ENCODE measurements at places on chromosomes 2 and 18.

DNA sequence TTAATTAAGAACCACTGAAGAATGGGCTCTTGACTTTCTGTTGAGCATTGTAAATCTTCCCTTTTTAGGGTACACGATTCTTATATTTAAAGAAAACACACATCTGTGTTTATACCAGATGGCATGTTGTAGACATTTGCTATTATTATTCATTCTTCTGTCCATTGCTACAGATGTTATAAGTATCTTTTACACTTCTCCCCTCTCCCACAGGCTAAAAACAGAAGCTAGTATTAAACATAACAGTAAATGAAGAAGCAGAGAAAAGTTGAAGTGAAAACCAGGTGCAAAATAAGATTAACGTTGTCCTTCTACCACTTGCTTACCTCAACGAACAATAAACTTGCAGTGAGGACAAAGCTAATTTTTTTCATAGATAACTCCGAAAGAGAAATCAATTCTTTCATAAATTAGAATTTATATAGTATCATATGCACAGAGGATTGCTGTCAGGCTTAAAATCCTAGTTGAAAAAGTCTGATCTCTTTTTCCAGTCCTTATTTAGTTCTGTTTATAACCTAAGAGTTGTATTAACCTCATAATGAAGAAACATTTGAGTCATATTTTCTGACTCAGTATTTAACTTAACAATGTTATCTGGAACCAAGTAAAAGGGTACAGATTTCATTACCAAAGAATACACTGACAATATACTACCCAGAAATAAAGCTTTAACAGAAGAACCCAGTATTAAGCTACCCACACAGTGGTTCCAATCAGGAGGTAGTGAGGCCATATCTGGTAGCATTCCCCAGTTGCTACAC is 16.4 kb upstream of the ZNF385B start:
- DNase-seq, result peak; percentile 17

- DNase-seq, result no peak
Observed at GRCh38 chr18:58208207-58208932, 164.3 kb downstream of the NEDD4L start.

GRCh38 chr2:216082117-216082711 is 495 bp downstream of the TMEM169 start:
- DNase-seq, result no peak

DNA sequence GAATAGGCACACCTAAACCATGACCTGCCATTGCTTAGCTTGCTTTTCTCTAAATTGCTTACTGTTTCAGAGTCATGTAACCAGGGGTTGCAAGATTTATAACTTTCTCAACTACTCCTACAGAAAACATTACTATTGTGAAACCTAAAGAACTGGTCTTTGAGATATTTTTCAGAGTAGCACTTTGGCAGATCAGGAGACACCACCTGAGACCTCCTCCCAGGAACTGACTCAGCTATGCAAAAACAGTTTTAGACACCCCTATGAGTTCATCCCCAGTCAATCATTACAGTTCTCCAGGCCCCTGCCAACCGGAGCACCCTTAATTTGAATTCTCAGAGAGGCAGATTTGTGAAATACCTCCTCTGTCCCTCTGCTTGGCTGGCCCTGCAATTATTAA is 80.3 kb downstream of the MBOAT2 start:
- DNase-seq, result peak; percentile 10

GRCh38 chr2:215811409-215812345 is 201.7 kb downstream of the MREG start:
- DNase-seq, result no peak

DNA sequence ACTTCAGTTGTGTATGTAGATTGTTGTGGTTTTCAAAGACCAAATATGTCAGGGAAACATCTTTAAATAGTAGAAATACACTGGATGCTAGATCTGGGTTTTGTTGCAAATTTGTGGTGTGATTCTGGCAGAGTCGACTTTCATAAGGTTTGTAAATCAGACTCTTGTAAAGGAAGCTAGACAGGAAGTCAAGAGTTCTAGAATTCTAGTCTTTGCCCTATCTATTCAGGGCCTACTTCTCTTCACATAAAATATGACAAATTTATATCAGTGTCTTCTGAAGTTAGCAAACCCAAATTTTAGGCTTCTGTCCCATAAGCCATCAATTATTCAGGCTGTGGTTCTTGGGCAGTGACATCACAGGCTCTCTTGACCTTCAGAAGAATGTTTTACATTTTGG is 1579.2 kb upstream of the PIK3C3 start:
- DNase-seq, result no peak

DNA sequence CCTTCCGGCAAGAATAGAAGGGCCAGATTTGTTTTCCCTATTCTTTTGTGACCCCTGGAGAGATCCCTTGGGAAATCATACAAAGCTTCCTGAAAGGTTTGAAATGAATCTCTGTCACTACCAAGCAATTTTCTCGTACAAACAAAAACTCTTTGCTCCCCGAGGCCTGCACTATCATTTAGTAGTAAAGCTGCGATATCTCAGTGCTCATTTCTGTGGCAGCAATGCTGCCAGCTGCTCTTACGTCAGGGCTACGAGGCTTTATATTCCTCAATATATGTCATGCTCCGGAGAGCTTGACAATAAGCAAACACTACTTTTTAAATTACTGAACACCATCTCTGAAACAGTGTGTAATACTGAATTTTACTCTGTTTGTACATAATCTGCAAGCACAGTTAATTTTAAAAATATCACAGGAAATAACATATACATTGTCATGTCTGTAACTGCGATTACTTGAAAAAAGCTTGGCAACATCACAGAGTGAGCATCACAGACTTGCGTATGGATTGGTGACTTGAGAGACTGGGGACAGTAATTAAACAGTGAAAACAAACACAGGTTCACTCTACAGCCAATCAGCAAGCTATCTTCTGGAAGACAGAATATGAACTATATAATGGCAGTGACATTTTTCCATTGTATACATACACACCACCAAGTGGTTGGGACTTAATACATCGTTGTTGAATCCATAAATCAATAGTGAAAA is 403.3 kb upstream of the NETO1 start:
- no peak for DNase-seq

- no peak for DNase-seq
Observed at GRCh38 chr2:191634791-191635190, 43.1 kb upstream of the NABP1 start.

DNA sequence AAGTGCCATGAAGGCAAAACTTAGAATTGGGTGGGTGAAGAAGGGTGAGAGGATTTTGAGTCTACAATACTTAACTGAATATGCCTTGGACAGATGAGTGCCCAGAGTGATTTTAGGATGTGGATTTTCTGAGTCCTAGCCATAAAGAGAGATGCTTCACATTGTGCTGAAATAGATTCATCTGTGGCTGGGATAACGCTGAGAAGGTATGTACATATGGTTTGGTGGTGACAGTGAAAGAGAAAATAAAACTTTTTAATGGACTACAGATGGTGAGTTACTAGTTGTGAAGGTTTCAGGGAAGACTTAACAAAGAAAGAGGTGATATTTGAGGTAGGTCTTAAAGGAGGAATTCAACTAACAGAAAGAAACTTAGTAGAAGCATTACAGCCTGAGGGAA is 265.8 kb downstream of the AKAIN1 start:
- DNase-seq, result no peak

DNA sequence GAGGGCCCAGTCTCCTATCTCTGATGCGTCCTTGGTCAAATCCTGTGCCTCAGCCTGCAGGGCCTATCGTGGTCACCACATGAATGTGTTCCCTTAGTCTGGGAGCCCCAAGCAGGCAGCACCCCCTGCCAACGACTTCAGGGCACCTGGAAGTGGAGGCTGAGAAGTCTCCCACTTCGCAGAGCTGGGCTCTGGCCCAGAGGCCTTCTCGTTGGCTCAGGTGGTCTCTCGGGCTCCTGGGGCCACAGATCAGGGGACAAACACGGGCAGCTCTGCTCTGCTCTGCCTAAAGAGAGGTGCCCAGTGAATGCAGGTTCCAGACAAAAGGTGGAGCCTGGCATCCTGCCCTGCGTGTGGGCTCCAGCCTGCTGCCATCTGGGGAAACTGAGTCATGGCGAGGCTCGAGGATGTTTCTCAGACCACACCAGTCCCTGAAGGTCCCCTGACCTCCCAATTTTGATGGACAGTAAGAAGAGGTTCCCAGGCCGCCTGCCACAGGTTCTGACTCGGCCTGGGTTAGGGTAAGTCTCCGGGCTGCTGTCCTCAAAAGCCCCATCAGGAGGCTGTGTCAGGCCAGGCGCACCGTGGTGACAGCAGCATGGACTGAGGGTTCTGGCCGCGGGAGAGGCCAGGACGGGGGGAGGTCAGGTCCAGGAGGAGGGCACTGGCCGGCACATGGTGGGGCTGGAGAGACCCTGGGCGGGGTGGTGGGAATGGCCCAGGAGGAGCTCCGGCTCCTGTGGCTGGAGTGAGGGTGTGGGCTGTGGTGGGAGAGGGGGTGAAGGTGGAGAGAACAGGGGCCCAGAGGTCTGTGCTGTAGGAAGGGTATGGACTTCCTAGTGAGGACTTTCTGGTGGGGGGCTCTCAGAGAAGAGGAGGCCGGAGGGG is 1.4 kb upstream of the TEKT4 start:
- no peak for DNase-seq

DNA sequence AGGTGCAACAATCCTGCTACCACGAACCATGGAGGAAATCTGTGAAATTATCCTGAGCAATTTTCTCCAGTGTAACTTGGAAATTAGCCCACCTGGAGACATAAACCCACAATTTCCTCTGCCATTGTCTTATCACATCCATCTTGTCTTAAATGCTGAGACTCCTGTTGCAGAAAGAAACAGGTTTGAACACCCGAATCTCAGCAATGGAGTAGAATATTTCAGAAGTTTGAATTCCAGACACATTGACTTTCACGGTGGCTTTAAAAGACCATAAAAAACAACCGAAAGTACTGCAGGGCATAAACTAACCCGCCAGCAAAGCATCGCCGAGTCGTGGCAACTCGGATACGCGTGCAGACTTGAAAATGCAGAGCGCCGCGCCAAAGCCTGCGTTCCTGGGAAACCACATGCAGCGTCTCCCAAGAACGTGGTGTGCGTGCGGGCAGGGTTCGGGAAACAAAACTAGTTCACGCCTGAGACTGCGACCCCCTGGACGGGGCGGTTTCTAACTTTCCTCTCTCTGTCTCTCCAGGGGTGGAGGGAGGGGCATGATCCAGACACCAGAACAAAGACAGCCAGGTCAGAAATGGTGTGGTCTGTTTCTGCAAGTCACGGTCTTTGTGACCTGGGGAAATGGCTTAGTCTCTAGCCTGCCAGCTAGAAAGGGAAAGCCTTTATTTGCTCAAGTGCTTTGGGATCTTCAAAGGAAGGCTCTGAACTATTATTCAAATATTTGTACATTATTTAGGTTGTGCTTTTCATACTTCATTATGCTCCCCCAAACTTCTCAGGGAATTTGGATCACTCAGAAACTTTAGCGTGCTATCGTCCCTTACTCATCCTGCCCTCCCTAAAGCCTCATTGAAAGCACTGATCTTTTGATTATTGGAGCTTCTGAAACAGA is 26.9 kb upstream of the KCTD1 start:
- DNase-seq, result peak; percentile 55

DNA sequence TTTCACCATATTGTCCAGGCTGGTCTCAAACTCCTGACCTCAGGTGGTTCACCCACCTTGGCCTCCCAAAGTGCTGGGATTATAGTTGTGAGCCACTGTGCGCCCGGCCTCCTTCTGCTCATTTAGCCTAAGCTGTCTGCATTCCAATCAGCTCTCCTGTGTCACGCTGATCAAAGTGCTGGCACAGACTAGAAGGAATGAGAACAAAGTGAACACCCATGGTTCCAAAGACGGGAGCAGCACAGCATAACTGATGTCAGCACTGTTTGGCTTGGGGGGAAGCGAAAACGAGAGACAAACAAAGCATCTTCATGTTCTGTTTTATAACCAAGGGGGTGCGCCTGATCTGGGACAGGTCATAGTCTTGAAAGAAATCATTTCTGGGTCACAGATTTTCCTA is 43.3 kb downstream of the DIPK1C start:
- DNase-seq, result no peak

DNA sequence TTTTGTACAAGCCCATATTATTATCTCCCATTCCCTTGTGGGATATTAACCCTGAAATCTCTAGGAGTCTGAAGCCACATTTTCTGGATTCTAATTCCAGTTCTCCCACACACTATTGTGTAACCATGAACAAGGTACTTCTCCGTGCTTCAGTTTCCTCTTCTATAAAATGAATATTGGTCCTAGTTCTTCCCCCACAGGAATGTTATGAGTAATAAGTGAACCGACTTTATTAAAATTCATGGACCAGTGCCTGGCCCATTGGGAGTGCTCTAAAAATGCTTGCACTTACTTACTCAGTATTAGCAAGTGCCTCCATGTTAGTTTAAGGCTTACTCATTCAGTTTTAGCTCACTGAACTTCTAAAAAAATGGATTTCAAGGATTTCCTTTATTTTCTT is 1.4 kb upstream of the ACMSD start:
- peak; percentile 67 for DNase-seq

GRCh38 chr18:34120294-34120693 is 104.4 kb downstream of the NOL4 start:
- DNase-seq, result peak; percentile 15

DNA sequence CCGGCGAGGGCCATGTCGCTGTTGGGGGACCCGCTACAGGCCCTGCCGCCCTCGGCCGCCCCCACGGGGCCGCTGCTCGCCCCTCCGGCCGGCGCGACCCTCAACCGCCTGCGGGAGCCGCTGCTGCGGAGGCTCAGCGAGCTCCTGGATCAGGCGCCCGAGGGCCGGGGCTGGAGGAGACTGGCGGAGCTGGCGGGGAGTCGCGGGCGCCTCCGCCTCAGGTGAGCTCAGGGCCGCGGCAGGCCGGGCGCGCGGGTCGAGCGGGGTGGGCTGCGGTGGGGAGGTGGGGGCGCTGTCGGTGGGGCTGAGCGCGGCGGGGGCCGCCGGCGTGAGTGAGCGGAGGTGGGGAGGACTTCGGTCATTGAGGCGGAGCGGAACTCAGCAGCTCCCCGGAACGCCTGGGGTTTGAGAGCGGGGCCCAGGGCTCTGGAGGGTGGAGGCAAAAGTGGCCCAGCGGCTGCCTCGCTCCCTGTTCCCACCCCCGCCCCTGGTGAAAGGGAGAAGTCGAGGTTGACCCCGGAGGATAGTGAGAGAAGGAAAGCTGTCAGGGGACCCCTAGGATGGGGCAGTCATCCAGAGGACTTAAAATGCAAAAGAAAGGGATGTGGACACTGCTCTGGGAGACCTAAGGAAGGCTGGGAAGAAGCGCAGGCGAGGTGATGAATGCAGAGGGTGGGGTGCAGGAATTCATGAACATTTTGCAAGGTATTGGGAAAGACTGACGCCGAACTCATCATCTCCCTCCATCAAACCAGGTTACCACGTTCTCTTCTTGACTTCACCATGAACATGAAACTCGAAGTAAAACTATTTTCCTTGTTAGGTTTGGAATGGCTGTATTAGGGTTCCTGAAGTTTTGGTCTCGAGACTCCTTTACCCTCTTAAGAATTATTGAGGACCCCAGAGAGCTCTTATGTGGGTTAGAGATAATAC is 633 bp downstream of the MALT1 start:
- DNase-seq, result peak; percentile 42

DNA sequence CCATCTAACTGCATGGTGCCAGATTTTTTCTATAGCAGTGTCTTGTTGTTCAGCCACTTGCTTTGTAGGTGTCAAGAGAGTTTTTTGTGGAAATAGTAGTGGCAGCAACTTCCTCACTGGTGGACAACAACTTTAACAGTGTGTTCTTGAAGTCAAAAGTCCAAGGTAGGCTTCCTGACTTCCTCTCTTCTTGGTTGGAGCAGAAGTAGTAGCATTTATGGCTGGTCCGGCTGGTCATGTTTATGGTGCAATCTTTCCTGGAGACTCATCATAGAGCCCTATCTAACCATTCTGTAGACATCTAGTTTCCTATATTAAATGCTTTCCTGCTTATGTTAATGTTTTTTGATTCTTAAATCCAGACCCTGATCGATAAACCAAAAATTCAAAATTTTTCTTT is 11.7 kb downstream of the GPR75 start:
- DNase-seq, result no peak

All from cardiac fibroblast (primary cell).